HT-29 (cell line): ENCODE measurements at places on chromosomes 7 and 10. TPM values are rescaled to one million over a fixed set of nuclear protein-coding genes. Genes with fewer than 3 reads are reported as not detected.

GRCh38 chr10:58335306-58336005 is 650 bp downstream of the UBE2D1 start:
- peak; percentile 50 for DNase-seq

TIAL1 gene
- 26.6 and 27.0 TPM in 2 replicates for total RNA-seq

DNA sequence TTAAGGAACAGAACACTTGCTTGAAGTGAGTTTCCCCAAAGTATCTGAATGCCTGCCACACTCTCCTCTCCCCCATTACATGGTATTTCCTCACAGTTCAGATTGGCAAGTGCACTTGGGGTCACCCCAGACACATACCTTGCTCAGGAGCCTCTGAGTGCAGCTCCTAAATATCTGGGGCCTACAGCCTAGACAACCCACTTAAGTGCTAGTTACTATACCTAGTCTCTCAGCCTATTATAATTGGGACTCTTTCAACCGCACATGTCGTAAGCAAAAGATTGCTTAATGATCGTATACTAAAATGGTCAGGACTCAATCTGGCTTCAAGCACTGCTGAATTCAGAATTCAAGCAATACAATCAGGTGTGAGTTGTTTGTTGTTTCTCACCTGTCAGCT is 19.9 kb downstream of the TMEM176B start:
- no peak for DNase-seq

BLNK gene
- 0.08 and 0.16 TPM in 2 replicates for total RNA-seq

DNA sequence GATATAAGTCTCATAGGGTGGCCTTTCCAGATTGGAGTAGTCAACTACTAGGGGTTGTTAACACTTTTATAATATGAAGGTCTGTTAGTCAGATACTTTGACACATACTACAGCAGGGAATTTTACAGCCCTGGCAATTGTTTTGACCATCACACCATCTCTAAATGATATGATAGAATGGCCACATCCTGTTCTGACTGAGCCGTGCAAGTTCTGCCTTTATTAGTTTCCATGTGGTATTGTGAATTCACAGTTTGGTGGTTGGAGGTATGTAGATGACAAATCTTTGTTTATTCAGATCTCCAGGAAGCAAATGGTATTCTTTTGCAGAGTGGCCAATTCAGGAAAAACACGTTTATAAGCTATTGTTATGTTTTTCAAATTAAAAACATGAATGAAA is 83.0 kb downstream of the NRG3 start:
- DNase-seq, result no peak

PRLHR gene
- total RNA-seq, result not detected in 2 replicates
